ENCODE measurements at places on chromosomes 5 and 9.
A peak's percentile ranks its signal among the peaks of the same experiment; 100 is the strongest.

GRCh38 chr5:56479696-56480077 is 246.6 kb upstream of the ANKRD55 start:
- no peak for DNase-seq

DNA sequence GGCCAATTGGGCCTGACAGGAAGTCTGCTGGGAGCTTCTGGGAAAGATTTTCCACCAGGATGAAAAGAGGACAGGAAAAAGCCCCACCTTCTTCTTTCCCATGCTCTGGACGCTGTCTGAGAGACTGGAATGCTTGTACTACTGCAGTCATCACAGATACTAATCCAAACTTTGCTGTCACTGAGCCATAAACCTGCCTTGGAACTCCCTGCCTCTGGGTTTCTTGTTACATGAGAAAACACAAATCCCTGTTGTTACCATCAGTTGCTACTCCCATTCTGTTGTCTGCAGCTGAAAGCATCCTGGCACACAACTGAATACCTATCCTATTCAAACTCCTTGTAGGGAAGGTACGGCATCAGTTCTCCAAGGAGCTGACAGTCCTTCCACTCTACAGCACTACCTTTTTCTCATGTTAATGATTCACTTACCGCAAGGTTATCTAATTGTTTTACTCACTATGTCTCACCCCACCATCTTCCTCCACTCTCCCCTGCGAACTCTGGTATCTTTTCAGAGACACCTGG is 167.5 kb downstream of the CDK5RAP2 start:
- DNase-seq = no peak

GRCh38 chr9:1738511-1739100 is 276.5 kb upstream of the SMARCA2 start:
- DNase-seq = no peak

DNA sequence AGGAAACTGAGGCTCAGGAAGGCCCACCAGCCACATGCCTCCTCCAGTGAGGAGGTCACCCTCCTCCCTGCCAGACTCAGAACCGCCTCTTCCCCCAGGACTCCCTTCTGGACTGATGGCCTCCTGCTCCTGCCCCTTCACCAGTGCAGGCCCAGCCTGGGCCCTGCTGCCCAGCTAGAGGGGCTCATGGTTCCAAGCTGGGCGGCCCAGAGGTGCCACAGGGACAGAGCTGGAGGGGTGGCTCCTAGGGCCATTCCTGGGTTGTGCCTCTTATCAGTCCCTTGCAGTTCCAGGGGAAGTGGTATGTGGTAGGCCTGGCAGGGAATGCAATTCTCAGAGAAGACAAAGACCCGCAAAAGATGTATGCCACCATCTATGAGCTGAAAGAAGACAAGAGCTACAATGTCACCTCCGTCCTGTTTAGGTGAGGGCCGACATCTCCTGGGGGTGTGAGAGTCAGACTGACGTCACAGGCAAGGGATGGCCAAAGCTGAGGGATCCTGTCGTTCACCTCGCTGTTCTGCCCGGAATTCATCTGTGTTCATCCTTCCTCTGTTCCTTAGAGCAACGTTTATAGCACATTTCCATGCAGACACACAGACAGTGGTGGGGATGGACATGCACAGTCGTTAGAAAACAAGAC is 819 bp downstream of the LCN2 start:
- DNase-seq = no peak

DNA sequence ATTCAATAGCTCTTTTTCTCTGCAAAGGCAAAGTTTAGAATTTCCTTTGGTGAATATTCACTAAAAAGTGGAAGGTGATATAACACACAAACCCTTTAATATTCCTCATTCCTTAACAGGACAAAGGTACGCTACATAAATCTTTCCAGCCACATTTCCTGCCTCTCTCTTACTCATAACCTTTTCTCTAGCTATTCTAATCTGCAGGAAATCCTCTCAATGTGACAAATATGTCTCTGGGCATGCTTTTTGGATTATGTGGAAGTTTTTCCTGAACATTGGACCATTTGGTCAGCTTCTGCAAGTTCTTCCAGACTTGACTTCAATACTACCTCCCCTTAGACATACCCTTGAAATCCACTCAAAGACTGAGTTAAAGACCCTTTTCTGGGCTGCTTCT is 186.3 kb upstream of the TUSC1 start:
- no peak for DNase-seq

GRCh38 chr5:87147441-87147840 is 120.2 kb upstream of the RASA1 start:
- DNase-seq = no peak

DNA sequence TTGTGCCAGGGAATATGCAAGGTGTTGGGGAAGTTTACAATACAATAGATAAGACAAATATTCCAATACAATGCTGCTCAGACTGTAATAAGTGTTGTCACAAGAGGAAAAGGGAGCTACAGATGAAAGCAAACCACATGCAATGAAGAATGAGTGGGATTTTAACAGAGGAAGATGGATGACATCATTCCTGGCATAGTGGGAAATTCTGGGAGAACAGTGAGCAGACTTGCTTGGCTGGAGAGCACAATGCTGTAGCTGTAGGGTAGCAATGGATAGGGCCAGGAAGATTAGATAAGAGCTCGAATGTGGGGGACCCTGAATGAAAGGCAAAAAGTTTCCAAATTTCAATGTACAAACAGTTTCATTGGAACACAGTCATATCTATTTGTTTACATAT is 9.5 kb upstream of the DPYSL3 start:
- no peak for DNase-seq

- peak; percentile 28 for DNase-seq
These were observed at the start of gene PCDHB3 for GRCh38 chr5:141100243-141100805. TSS of gene PCDHB3 (plus strand) at chr5:141100473. CDS start at chr5:141100650, 177 bp downstream.

DNA sequence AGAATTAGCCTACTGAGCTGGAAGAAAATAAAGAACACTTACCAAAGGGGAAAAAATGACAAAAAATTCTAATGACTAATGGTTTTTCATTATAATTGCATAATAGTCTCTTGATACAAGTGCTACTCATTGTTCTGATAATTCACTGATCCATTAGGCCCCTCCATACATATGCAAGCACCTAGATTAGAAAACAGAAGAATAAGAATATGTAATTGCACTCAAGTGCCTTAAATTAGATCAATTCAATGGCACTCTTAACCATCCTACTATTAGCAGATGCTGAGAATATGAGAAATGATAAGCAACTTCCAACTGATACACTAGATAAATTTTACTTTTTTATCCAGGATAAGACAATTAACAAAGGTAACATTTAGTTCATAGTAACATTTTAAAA is 440.9 kb upstream of the C9orf72 start:
- no peak for DNase-seq

DNA sequence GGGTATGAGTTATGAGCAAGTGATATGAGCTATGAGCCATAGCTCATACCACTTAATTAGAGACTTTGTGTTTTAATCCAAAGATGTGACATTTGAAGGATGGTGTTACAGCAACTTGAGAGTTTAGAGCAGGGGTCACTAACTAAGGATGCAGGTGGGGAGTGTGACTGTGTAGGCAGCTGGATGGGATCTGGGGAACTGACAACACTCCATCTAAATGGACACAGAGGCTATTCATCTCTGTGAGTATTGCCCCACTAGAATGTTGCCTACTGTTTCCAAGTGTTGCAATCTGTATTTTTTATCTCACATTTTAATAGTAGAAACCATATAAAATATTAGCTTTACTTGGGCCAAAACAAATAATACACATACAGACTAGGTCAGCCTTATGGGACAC is 488.1 kb upstream of the DAB2 start:
- DNase-seq = no peak

GRCh38 chr9:92392690-92393089 is 11.7 kb downstream of the OGN start:
- DNase-seq = no peak

DNA sequence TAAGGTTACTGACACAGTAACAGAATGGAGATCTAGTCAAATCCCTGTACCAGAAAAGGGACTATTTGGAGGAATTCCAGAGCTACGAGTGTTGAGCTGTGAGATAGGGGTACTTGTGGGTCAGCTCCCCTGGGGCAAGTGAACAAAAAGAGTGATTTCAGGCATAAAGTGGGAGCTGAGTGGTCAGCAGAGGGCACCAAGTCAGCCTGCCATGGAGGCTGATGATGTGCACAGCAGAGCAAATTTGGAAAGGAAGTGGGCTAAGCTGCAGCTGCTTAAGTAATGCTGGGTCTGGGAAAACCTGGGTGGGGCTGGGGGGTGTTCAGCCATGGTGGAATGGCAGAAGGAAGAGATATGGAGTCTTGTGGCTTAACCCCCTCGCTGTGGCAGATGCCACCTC is 327.9 kb downstream of the NTRK2 start:
- no peak for DNase-seq

GRCh38 chr9:80326105-80326504 is 754.3 kb downstream of the TLE4 start:
- DNase-seq = no peak

- no peak for DNase-seq
These were observed 35.8 kb downstream of the PJA2 start for GRCh38 chr5:109373932-109374331.

DNA sequence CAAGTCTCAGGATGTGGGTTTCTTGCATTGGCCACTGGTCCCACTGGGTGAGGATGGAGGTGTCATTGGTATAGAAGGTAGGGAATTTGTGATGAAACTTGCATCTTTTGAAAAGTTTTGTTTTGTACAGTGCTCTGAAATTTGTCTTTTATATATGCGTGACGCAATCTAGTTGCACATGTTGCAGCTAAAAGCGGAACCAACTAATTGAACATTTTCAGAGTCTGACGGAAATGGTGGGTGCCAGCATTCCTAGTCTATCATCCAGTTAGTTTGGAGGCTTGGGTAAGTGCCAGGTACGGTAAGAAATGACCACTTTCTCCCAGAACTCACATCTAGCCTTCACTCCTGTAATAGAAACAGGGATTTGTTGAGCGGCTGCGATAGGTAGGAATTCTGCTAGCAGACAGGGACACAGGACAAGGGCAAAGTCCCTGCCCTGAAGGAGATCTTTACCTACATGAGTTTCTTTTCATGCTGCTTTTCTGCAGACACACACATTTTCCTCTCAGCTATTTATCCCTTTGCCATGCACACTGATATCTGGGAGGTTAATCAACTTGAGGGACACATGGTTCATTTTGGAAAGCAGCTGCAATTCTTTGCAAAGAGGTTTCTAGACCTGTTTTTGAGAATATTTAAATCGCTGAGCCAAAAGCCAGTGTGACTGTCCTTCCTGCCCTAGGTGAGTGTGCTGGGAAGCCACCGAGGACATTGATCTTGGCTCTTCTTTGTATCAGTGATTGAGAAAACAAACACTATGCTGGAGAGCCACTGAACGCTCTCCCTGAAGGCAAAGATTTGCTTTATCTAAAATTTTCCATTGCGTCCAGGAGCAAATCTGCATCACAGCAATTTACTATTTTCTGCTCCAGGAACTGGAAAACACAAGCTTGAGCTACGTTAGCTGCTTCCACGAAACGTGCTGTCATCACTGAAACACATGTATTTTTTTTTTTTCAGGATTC is 89.7 kb downstream of the DAP start:
- no peak for DNase-seq

GRCh38 chr9:76737154-76737902 is 26.9 kb upstream of the PCA3 start:
- DNase-seq = no peak

DNA sequence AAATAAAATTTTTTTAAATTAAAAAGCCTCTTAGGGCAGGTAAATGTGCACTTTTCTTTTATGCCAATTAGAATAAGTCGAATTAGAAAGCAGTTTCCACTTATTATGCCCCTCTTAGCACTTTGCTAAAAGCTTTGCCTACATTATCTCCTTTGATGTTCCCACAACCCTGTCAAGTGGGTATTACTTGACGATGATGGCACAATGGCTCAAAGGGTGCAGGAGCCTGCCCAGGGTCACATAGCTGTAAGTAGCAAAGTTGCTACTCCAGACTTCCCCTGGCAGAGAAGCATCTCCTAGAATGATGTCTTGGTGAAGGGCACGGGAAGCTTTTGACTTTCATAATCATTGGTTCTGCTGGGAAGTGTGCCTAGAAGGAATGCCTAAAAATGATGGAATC is 18.4 kb upstream of the IQGAP2 start:
- no peak for DNase-seq

DNA sequence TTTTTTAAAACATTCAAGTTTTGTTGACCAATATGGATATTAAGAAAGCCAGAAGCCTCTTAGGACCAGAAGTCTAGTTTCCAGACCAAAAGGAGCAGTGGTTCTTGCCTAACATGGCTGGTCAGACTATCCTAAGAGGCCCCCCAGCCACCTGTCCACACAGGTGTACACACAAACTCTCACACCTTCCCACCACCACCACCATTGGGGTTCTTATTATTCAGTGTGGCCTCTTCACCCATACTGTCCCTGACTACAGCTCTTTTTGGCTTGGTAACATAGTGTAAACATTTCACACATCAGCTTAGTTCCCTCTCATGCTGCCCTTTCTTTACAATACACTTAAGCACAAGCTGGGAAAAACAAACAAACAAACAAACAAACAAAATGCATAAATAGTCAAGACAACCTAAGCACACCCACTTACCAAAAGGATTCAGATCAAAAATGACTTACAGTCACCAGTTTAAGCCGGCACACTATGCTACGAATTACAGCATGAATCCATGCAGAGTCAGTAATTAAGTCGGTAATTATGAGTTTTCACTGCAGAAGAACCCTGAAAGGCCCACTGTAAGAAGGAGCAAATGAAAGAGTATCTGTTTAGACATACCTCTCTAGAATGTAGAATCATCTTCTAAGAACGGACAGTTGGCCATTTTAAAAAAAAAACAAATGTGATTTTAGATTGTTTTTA is 9.5 kb downstream of the LHFPL2 start:
- DNase-seq = no peak

DNA sequence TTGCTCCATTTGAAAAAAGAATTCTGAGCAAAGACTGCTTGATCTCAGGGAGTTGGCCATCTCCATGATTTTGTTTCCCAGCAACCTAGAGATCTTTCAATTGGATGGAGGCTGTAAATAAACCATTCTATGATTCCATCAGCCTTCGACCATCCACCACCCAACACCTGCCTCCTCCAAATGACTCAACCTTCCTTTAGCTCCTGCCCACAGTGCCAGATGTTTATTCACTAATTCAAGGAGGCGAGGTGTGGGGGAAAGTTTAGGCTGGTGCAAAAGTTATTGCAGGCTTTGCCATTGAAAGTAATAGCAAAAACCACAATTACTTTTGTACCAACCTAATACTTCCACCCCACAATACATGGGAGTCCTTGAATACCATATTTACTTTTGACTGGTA is 327.5 kb downstream of the CAAP1 start:
- DNase-seq = no peak

GRCh38 chr5:65858316-65858715 is 68.1 kb upstream of the ERBIN start:
- no peak for DNase-seq

DNA sequence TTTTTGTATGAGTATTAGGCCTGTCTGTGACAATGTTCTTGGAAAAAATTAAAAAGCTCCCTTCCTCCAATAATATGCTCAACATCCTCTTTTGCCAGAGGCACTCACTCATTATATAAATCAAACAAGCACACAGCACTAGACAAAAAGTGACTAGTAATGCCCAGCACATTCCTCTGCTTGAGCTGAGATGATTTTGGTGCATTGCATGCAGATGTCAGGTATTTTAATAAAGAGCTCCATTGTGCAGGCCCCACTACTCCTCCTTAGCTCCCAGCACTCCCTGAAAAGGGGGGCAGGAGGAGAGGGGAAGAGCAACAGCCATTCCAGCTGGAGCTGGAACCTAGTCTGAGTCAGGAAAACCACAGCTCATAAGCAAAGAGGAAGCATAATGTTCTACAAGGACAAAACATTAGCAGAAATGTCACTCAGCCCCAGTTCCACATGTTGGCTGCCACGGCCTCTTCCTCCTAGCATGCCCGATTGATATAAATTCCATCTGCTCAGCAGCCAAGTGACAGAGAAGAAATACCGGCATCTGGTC is 348.5 kb downstream of the BNC2 start:
- DNase-seq = no peak

Measured in DND-41 (cell line).